ENCODE measurements at places on chromosomes 2 and 18.

DNA sequence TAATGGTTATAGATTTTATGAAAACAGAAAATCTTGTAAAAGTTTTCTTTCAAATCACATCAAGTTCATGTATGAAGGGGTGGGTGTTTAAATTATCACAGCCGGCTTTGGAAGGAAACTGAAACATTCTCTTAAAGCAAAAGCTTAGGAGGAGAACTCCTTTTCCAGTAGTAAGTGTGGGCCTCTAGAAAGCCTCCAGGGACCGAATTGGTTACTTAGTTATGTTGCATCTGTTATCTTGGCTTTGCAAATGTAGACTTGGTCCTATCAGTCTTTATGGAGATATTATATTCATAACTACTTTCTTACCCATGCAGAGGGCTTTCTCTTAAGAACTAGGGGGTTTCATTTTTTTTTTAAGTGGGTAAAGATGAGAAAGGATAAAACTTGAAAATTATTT is 7.4 kb downstream of the NAB1 start:
- DNase-seq, result no peak

DNA sequence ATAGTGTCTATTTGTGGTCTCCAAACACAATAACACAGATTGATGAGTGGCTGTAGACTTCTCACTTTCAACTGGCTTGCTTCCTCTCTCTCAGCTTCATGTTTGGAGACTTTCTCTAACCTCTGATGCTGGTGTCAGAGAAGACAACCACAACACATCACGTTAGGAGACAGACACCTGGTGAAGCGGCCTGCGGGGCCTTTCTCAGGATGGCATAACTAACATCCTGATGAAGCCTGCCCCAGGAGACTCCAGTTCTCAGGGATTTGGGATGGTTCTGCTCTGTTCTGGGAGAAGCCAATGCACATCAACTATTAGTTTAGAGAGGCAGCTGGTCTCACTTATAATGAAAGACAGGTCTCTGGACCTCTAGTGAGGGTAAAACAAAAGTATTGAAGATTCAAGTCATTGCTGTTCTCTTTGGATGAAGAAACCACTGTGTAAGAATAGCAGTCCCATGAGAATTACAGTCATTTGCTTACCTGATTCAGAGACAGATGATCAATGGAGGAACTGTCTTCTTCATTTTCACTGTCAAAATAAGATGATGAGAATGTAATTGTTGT is 2.0 kb downstream of the IL1A start:
- DNase-seq, result no peak

- DNase-seq, result no peak
Observed at GRCh38 chr2:42602876-42603219, 34.4 kb downstream of the MTA3 start.

DNA sequence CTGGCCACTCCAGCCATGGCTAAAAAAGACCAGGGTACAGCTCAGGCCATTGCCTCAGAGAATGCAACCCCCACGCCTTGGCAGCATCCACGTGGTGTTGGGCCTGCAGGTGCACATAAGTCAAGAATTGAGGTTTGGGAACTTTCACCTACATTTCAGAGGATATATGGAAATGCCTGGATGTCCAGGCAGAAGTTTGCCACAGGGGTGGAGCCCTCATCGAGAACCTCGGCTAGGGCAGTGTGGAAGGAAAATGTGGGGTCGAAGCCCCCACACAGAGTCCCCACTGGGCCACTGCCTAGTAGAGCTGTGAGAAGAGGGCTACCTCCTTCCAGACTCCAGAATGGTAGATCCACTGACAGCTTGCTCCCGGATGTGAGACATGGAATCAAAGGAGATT is 477.3 kb downstream of the LPIN1 start:
- no peak for DNase-seq

DNA sequence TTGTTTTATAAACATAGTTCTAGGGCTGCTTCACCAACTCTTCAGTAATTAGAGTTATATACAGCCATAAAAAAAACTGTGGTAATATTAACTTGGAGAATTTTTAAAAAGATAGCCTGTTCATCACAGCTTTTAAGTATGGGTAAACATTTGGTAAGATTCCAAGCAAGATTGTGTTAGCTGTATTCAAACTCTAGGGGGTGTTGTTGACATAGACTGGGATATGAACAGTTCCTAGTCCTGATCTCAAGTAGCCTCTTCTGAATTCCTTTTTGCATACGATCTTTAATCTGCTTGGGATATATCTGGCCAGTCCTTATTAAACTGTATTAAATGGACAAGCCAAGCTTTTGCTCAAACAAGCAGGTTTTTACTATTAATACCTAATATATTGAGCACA is 13.4 kb downstream of the NOP58 start:
- peak; percentile 86 for DNase-seq

GRCh38 chr2:120622886-120623753 is 112.5 kb upstream of the GLI2 start:
- DNase-seq, result no peak

GRCh38 chr2:127658641-127659407 is 12.9 kb downstream of the GPR17 start:
- DNase-seq, result no peak

DNA sequence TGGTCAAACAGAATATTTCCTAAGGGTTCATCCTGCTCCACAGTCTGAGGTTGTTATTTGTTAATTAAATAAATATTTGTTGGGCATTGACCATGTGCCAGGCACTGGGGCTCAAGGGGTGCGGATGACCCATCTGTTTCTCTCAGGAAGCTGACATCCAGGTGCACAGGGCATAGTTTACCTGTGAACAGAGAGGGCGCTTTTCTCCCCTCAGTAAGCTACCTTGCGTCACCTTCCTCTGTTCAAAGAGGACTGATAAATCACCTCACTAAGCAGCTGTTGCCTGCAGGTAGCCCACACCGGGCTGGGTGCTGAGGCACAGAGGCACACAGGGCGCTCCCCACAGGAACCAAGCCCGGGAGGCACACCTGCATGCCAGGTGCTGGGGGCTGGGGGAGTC is 41.6 kb downstream of the SH3RF3 start:
- DNase-seq, result no peak

DNA sequence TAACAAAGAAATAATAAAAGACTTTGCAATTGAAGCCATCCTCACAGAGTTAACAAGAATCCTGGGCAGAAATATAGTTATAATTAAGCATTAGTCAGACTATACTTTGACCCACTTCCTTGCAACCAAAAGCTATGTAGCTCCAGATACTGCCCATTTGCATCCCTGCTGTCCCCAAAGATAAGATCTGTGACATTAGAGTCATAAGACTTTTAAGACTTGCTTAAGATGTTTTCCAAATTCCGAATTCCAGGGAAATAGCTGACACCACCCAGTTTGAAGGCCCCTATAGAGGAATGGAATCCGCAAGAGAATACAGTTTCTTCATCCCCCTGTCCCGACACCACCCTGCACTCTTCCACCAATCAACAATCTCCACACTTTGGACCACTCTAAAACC is 69.5 kb upstream of the TLK1 start:
- DNase-seq, result no peak

GRCh38 chr2:160689441-160689840 is 195.8 kb upstream of the RBMS1 start:
- no peak for DNase-seq

DNA sequence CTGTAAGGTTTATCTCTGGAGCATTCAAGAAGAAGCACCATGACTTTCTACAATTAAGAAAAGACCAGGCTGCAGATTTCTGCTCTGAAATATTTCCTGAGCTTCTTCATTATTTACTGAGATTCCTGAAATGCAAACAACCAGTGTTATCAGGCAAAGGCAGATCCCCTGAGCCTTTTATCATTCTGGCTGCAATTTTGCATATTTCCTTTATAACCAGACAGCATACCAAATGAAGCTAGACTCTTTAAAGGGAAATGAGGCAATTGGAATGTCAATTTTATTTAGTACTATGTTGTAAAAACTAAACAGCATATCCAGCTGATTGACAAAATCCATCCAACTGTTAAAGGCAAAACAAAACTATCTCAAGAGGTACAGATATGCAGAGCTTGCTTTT is 372.5 kb downstream of the RIT2 start:
- no peak for DNase-seq

DNA sequence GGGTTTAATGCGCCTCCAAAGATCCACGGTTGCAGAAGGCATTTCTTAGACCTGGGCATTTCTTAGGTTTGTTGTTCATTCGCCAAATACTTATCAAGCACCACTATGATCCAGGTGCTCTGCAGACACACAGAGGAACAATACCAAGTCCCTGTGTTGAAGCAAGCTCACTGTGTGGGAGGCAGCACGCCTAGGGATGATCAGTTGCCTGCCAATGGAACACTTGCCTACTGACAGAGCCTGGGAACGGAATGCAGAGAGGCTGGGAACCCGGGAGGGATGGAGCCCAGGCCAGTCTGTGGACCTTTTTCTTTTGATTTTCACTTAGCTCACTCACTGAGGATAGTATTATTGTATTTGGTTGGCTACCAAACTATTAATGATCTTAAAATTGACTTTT is 1.9 kb upstream of the GRP start:
- DNase-seq, result no peak

DNA sequence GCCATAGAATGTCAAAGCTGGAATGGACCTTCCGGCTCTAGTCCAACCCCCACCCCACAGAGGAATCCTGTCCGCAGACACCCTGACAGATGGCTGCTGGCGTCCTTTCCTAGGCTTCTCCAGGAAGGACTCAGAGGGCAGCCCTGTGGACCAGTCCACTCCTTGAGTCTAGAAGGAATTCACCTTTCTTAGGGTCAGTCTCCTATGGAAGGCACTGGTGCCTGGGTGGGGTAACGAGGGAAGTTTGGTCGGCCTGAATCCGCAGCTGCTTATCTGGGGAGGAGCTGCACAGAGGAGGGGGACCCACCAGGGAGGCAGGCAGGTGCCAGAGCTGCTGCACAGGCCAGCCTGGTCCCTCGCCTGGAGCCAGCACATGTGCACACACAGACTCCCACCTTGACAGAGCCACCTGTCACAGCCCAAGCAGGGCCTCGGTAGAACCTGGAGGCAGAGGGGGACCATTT is 2.5 kb downstream of the DNMT3A start:
- no peak for DNase-seq

DNA sequence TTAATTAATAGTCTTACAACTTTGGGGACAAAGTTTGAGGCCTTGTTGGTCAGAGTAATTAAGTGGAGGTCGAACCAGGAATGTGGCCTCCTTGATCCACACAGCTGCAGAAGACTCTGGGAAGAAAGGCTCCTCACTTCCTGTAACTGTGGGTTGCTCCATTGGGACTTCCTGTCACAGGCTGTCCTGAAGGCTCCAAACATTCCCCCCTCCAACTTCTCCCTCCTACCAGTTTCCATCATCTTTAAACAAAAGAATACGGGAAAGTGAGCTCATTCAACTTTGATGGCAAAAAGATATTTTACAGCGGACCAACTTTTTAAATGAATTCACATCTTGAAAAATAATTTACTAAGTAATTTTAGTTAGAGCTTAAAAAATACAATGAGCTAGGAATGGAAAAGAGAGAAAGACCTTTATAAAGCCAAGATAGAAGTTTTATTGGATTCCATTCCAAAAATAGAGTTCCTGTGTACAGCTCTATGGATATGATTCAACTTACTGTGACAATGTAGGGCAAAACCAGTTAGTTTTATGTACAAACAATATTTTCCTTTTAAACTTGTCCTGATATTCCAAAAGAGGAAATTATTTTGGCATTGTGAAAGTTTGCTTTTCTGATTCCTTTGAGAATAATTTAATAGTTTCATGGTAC is 212.0 kb upstream of the NABP1 start:
- DNase-seq, result no peak

DNA sequence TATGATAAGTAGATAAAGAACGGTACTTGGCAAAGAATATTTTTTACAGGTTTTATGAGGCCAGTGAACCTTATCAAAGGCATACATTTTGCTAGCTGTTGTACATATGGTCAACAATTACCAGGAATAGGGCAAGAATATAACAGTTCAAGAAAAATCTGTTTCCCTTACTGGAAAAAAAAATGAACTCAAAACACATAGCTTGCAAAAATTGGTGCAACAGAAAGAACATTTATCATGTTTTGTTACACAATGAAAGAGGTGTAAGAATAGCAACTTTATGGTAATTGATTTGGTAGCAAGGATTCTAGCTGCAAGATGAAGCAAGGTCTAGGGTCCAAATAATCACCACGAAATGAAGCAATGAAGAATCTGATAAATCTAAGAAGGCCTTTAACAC is 41.6 kb downstream of the TTC21B start:
- no peak for DNase-seq

GRCh38 chr18:67919316-67919715 is 402.8 kb upstream of the DSEL start:
- no peak for DNase-seq

DNA sequence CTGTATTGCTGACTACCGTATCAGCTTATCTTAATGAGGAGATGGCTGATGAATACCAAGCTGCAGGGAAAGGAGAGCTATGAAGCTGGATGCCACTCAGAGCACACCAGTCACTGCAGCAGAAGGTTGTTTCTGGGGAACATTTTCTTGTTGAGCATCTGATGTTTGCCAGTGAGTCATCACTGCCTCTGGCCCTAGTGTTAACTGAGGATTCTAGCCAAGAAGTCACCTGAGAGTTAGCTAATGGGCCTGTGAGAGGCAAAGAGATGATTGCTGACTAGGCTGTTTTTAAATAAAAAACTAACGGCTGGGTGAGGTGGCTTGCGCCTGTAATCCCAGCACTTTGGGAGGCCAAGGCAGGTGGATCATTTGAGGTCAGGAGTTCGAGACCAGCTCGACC is 37.9 kb downstream of the CCDC150 start:
- DNase-seq, result no peak

- DNase-seq, result no peak
Observed at GRCh38 chr18:59159986-59160385, 20.3 kb downstream of the SEC11C start.

DNA sequence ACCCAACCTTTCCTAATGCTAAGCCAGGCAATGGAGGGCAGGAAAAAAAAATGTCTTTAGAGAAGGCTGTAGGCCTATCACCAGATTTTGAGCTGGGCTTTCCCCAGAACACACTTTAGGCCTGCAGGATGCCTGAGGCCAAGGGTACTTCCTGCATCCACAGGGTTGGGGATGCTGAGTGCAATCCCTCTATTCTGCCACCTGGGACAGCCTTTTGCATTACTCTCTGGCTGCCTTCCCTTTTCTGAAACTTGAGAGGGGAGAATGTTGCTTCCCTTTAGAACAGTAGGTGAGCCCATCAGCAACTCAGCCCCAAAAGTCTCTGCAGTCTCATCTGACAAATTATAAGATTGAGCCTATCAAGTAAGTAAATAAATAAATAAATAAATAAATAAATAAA is 195.2 kb downstream of the SLC8A1 start:
- DNase-seq, result peak; percentile 42

GRCh38 chr2:127712999-127713398 is 11.7 kb downstream of the SFT2D3 start:
- DNase-seq, result no peak

- no peak for DNase-seq
Observed at GRCh38 chr18:71212222-71212621, 923.4 kb downstream of the SOCS6 start.

- DNase-seq, result no peak
Observed at GRCh38 chr2:177595126-177595845, 202.7 kb downstream of the AGPS start.

DNA sequence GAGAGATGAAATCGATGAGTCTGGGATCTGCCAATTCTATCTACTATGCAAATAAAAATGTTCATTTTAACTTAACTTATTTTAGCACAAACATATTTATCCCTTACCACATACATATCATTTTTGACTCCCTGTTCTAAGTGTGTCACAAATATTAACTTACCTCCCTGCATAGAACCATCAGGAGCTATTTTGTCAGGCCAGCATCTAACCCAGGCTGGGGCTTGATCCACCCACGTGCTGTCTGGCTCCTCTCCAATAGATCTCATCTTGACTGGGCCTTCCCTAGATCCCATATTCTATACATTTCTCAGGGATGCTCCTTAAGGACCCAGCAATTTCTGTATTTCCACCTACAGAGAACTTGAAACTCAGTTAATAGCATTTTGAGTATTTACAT is 20.9 kb downstream of the NTSR2 start:
- DNase-seq, result no peak

All from Kasumi-1 (cell line).